ENCODE measurements at places on chromosomes 2 and 18. TPM values are rescaled to one million over a fixed set of nuclear protein-coding genes. Genes with fewer than 3 reads are reported as not detected.

DNA sequence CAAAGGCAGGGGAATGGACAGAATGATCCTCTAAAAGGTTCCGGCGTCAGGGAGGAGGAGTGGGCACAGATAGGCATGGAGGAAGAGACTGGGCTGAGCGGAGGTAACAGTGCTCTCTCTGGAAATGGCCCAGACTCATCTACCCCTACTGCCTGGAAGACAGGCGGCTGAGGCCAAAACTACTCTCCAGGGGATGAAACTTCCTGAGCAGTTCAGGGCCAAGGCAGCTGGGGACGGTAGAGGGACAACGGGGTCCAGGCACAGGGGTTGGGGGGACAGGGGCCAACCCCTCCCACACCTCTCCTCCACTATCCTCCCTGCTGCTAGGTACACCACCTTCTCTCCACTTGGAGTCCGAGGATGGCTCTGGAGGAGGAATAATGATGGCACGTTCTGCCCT lies 94.3 kb downstream of the TNS1 start:
- DNase-seq, result no peak

GRCh38 chr2:140247451-140248195 lies 1467.4 kb upstream of the NXPH2 start:
- peak; percentile 24 for DNase-seq

GRCh38 chr2:9638532-9638931 lies 7.7 kb upstream of the YWHAQ start:
- peak; percentile 79 for DNase-seq

DNA sequence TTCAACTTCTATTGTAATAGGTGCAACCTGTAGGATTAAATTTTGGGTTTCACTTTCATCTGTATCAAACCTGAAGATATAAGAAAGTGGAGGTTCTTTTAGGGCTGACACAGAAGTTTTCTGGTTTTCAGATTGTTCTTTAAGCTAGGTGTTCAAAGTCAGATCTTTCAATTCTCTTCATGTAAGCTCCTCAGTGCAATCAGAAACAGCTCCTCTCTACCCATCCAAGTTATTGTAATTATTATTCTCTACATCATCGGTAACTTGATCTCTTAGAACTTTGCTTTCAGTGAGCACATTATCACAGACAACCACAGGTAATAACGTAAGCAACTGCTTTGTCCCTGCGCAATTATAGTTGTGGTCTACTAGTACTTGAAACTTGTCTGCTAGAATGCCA lies 179.4 kb downstream of the MYCN start:
- no peak for DNase-seq

DNA sequence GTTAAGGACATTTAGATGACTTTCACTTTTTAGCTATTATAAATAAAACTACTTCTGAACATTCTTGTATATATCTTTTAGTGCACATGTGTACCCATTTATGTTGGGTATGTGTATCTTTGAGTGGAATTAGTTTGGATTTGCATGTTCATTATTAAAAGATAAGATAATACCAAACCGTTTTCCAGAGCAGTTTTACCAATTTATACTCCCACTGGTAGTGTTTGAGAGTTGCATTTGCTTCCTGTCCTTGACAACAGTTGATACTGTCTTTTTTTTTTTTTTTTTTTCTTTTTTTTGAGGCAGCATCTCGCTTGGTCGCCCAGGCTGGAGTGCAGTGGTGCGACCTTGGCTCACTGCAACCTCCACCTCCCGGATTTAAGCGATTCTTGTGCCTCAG lies 23.3 kb downstream of the SLC30A6 start:
- DNase-seq, result no peak

GRCh38 chr2:238506371-238507068 lies 79.8 kb downstream of the ASB1 start:
- no peak for DNase-seq

- peak; percentile 18 for DNase-seq
Observed at GRCh38 chr2:191521608-191522208, 156.2 kb upstream of the NABP1 start.

GRCh38 chr2:98715812-98716451 lies 15.0 kb downstream of the MGAT4A start:
- DNase-seq, result no peak

GRCh38 chr2:207974216-207974605 lies 51.1 kb downstream of the PLEKHM3 start:
- DNase-seq, result no peak

DNA sequence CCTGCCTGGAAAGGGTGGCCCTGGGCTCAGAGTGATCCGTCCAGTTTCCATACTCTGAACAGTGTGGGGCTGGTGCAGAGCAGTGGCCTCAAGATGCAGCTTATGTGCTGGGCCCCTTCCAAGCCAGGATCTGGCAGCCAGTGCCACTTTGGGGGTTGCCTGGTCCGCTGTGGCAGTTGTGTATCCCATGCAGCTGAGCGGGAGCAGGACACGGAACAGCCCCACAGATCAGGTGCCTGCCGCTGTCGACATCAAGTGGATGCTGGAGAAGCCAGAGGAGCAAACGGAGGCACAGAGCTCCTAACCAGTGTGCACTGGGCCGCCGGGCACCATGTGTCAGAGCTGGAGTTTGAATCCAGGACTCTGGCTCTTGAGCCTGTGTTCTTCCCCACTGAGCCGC lies 112.0 kb downstream of the CABLES1 start:
- no peak for DNase-seq

DNA sequence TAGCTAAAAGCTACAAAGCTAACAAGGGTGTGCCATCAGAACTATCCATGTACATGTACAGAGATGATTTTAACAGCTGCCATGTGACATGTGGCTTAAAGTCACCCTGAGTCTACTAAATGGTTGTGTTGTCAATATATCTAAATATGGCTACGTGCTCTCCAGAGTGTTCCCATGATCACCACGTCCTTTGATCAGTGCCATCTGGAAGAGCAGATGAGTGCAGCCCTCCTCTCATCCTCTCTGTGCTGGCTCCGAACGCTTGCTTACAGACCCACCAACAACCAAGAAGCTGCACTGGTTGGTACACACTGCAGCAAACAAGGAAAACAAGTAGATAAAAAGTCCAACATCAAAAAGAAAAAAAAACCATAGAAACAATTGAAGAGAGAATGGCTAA lies 88.6 kb upstream of the NARS1 start:
- no peak for DNase-seq

Gene ATP9B
- 22.5 TPM for polyA plus RNA-seq

Gene CHRNG
- 143 TPM for polyA plus RNA-seq

Gene ITGB6
- 65.1 TPM for polyA plus RNA-seq

Gene GREB1
- polyA plus RNA-seq, result 9.8 TPM

Gene RTP5
- not detected for polyA plus RNA-seq

Gene SERPINB13
- polyA plus RNA-seq, result 5.8 TPM

Gene PAIP2B
- 6.1 TPM for polyA plus RNA-seq

Gene ZNF396
- 2.1 TPM for polyA plus RNA-seq

Data from muscle of arm (tissue), 14 donors.